Endodermal cell (in vitro differentiated cells): ENCODE measurements at places on chromosomes 12 and 14.
A peak's percentile ranks its signal among the peaks of the same experiment; 100 is the strongest.

DNA sequence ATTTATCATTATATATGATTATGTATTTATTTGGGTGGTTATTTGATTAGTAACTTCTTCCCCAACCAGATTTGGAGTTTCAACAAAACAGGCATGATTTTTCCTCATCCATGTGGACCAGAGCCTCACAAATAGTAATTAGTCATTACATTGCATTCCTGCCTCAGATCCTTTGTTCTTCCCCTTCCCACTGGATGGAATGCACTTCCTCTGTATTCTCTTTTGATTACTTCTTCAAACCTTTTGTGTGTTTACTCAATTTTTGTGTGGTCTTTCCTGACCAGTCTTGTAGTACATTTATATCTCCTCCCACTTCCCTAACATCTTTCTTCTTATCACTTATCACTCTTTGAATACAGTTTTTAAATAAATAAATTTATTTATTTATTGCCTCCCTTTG lies 15.5 kb downstream of the SYT1 start:
- peak; percentile 20 for DNase-seq

GRCh38 chr12:5379749-5380496 lies 52.0 kb upstream of the NTF3 start:
- peak; percentile 38 for DNase-seq

GRCh38 chr12:67367843-67368242 lies 98.7 kb downstream of the CAND1 start:
- DNase-seq = no peak

DNA sequence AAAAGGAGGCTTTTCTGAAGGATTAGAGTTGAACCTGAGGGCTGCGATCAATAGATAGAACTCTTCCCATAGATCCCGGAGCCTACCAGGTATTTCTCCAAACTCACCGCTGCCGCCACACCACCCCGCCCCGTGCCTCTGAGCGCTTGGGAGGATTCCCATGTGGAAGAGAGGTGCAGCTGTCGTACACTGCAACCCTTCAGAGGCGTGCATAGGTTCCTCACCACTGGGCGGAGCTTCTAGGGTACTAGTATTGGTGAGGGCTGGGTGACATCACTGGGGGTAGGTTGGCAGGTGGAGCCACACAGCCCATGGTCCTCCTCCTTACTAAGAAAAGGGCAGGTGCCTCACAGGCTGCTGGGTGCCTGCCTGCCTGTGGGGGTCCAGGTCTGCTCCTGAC lies 127.0 kb downstream of the TSPAN9 start:
- DNase-seq = peak; percentile 68

DNA sequence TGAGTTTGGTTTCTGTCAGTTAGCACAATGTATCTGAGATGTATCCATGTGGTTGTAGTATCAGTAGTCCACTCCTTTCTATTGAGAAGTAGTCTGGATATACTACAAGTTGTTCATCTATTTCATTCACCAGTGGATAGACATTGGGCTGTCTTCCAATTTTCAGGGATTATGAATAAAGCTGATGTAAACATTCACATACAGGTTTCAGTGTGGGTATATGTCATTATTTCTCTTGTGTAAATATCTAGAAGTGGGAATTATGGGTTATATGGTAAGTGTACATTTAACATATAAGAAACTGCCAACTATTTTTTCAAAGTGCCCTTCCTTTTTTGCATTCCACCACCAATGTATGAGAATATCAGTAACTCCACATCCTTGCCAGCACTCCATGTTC lies 35.9 kb downstream of the PHLDA1 start:
- DNase-seq = no peak

DNA sequence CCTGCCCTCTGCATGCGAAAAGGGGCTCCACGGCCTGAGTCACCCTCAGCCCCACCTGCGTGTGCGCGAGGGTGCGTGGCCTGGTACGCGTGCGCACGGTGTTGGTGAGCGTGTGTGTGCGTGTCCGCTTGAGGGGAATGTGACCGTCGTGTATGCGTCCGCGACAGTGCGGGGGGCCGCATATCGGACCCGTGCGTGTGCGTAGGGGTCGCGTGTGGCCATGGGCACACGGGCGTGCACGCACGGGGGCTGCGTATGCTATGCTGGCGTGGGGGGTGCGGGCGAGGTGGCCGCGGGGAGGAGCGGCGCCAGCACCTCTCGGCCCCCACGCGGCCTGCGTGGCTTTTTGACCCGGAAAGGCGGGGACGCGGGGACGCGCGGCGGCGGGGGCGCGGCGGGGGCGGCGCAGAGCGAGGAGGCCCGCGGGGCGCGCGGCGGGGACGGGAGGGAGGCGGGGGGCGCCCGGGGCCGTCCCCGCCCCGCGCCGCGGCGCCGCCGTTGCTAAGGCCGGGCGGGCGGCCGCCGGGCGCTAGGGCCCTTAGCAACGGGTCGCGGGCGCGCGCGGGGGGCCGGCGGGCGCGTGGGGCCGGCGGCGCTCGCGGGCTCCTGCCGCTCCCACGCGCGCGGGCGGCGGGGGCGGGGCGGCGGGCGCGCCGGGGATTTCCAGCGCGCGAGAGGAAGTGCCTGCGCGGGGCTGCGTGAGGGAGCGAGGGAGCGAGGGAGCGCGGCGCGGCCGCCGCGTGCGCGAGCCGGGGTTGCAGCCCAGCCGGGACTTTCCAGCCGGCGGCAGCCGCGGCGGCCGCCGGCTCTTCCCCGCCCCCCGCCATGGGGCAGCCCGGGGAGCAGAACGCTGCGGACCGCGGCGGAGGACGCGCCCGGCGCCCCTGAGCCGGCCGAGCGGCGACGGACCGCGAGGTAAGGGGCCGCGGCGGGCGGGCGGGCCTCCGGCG lies at the start of gene TRAF3:
Gene TRAF3, plus strand, starts transcription at position 689 of the 950 bp plus-strand sequence. CDS start 92,753 bp downstream, outside the sequence.
- peak; percentile 74 for DNase-seq

DNA sequence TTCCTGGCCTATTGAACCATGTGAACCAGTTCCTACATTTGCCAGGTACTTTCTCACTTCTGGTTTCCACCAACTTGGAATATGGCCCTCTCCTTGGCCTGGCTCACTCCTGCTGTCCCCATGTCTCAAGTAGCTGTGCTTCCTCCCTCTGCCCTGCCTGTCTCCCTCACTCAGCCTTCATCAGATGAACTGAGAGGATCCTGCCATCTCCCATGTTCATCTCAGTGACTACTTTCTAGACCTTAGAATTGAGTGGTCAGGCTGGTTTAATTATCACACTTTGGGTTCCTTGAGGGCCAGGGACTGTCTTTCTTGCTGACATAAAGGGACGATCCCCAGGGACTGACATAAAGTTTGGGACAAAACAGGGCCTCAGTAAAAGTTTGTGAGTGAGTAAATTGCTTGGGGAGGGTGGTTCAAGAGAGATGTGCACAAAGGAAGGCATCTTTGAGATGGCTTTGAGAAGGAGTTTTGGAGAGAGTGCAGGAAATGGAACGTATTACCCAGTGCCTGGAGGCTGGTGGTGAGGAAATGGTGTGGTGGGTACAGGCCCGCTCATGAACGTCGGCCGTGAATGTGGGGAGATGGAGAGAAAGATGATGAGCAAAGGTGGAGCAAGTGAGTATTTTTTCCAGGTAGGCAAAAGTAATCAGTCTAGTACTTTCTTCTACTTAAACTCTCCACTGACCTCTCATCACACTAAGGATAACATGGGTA lies 20.8 kb downstream of the DYRK2 start:
- no peak for DNase-seq

DNA sequence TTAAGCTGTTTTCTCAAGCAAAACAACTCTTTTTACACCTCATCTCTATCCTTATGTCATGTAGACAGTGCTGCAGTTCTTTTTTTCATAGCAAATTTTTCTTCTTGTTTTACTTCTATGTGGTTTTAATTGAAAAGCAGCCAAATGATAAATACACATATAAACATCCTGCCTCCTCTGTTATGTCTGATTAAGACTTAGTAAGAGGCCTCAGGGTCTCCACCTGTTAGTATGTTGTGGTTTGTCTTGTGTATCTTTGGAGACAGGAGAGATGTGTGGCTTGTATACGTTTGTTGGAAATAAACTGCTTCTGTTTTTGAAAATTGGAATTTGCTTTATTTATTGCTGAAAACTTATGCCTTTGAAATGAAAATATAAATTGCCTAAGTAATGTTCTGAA lies 32.0 kb downstream of the PEX5 start:
- no peak for DNase-seq

- peak; percentile 15 for DNase-seq
These were observed 169.9 kb upstream of the HIF1A start for GRCh38 chr14:61525293-61526011.

DNA sequence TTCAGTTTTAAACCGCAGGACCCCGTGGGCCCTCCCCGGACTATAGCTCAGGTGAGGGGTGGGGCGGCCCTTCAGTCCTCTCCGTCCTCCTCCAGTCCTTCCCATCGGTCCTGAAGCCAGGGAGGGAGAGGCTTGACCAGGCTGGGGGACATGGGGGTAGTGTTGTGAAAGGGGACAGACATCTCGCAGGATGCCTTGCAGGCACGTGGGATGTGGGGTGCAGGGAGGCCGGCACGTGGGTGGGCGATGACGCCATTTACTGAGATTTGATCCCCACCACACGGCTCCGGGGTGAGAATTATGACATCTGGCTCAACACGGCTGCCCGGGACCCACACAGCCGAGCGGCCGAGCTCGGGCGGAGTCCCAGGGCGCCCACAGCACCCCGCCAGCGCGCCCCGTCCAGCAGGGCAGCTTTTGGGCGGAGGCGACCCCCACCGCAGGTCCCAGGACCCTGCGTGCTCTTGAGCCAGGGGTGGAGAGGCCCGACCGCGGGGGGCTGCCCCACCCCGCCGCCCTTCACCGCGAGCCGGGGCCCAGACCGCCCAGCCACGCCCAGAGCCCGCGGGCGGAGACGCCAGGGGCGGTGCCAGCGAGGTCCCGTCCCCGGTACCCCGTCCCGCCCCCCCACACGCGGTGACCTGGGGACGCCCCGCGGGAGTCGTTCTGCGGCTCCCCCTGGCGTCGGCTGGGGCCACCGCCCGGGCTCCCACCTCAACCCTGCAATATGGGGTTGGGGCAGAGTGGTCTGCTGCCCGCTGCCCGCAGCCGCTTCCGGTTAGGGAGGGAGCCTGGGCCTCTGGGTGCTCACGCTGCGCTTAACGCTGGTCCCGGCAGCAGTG lies 3.3 kb upstream of the EXOC3L4 start:
- DNase-seq = peak; percentile 89

- DNase-seq = no peak
These were observed 156.6 kb upstream of the CAND1 start for GRCh38 chr12:67112586-67112985.

DNA sequence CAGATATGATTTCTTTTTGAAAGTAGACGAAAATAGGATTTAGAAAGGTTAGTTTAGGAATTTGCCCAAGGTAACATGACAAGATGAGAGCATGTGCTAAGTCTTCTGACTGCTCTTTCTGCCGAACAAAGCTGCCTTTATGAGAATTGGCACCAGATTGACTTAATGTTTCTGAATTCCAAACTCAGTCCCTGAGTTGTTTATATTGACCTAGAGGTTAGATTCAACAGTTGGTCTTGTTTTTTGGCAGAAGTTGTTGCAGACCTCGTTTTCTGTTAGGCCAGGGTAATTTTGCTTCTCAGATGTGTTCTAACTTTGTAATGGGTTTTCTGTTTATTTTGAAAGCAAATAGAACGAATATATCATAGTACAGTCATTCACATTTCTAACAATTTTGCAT lies 61.5 kb upstream of the LRTM2 start:
- DNase-seq = no peak

DNA sequence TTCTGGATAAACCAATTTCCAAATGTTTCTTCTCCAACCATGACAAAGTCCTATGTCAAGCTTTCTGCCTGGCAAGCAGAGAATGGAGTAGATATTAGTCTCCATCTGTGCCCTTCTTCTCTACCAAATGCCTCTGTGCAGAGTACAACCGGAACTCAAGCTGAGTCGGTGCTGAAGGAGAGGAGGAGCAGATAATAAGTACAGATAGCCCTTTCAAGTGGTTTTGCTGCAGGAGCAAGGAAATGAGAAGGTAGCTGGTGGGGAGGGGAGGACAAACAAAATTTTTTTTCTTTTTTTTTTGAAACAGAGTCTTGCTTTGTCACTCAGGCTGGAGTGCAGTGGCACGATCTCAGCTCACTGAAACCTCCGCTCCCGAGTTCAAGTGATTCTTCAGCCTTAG lies 14.2 kb upstream of the HELB start:
- no peak for DNase-seq

- no peak for DNase-seq
These were observed 29.9 kb downstream of the GABARAPL1 start for GRCh38 chr12:10242539-10242938.

- DNase-seq = no peak
These were observed 110.4 kb downstream of the BCAT1 start for GRCh38 chr12:24838531-24838950.

DNA sequence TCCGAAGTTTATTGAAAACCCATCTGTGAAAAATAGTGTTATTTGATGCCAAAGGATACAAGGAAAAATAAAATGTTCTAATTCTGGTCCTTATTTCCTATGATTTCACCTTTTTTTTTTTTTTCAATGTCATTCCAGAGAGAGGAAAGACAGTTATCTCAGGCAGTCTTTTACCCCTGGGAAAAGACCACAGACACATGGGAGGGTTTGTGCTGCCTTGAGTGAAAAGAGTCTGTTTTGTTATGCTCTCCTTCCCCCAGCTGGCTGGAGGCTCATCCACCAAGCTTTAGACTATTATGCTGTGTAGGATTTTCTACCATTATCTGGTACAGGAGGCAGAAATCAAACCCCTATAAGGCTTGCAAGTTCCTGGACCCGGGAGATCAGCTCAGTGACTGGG lies 151.8 kb downstream of the CRADD start:
- no peak for DNase-seq

GRCh38 chr14:102911541-102911951 lies 10.9 kb upstream of the AMN start:
- DNase-seq = no peak

GRCh38 chr12:71440345-71440762 lies 756 bp downstream of the LGR5 start:
- no peak for DNase-seq

GRCh38 chr12:79818856-79819255 lies 116.0 kb downstream of the PPP1R12A start:
- DNase-seq = no peak
